EL (cell line): ENCODE measurements at places on chromosomes 6 and 20.

DNA sequence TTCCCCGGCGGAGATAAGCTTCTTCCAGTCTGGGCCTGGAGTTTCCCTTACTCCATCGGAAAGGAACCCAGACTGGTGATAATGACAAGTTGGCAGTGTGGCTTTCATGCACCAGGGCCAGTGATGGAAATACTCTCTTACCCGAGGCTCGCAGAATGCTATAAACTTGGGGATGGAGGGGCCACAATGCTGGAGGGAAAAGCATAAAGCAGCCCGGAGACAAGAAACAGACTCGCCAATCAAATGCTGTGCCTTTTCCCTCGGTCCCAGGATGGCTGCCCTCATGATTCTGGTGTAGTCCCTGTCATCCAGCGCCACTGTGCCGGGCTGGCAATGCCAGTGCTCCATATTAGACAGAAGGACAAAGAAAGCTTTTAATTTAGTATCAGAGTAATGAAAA is 325.6 kb downstream of the THBS2 start:
- DNase-seq: no peak

GRCh38 chr20:34190679-34191090 is 50.5 kb upstream of the ASIP start:
- DNase-seq: peak; percentile 84

GRCh38 chr20:7790189-7790588 is 150.1 kb downstream of the HAO1 start:
- DNase-seq: peak; percentile 1

- DNase-seq: no peak
Observed at GRCh38 chr20:51542033-51542570, 417 bp downstream of the NFATC2 start.

DNA sequence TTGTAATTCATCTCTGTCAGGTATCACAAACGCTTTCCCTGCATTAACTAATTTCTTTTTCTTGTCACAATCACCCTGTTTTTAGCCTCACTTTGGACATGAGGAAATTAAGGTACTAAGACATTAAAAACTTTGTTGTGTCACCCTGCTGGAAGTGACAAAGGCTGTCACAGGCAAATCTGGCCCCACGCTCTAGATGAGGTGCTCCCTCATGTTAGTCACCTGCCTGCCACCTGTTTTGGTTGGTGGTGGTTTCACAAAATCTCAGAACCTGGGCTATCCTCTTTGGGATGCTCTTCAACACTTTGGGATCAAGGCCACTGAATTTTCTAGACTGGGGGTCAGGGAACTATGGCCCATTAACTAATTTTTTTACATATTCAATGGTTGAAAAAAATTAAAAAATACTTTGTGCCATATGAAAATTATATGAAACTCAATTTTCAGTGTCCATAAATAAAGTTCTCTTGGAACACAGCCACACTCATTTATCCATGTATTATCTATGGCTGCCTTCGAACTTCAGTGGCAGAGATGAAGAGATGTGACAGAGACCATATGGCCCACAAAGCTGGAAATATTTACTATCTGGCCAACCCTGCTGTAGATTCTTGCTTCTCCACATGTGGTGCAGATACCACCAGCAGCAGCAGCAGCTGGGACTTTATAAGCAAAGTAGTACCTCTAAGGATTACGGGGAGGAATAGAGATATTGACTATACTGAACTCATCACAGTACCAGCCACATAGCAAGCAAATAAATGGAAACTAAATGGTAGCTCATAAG is 16.1 kb upstream of the TNFAIP3 start:
- DNase-seq: no peak

DNA sequence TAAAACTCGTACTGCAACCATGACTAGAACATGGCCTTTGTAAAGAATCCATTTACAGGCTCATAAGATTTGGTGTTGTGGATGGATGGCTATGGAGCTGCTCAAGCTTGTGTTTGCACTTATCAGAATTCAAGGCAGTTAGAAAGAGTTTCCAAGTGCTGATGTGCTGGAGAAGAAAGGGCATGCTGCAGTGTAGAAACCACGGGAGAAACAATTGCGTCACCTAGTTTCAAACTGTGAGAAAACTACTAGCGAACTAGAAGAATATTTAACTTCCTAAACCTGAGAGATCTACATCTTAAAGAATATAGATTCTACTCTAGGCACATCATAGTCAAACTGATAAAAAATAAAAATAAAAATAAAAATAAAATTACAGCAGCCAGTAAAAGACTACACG is 116.2 kb downstream of the SGK1 start:
- no peak for DNase-seq

DNA sequence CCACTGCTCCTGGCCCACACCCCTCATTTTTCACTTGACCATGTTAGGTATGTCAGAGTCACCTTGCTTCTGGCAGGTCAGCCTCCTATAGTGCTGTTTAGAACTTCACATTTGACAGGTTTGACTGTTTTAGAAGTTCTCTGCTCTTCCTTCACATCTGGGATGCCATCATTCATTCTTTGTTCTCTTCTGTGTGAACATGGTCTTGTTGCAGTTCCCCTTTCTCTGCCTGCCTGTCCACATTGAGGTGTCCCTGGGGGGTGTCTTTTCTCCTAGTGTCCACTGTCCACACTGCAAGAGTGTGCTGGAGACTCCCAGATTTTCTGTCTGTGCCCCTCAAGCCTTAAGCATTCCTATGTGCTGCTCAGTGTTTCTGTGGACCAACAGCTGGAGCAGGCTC is 89.5 kb downstream of the JARID2 start:
- no peak for DNase-seq
